ENCODE measurements at places on chromosomes 4 and X.

GRCh38 chr4:26176598-26177149 is 144.1 kb upstream of the RBPJ start:
- DNase-seq: no peak

DNA sequence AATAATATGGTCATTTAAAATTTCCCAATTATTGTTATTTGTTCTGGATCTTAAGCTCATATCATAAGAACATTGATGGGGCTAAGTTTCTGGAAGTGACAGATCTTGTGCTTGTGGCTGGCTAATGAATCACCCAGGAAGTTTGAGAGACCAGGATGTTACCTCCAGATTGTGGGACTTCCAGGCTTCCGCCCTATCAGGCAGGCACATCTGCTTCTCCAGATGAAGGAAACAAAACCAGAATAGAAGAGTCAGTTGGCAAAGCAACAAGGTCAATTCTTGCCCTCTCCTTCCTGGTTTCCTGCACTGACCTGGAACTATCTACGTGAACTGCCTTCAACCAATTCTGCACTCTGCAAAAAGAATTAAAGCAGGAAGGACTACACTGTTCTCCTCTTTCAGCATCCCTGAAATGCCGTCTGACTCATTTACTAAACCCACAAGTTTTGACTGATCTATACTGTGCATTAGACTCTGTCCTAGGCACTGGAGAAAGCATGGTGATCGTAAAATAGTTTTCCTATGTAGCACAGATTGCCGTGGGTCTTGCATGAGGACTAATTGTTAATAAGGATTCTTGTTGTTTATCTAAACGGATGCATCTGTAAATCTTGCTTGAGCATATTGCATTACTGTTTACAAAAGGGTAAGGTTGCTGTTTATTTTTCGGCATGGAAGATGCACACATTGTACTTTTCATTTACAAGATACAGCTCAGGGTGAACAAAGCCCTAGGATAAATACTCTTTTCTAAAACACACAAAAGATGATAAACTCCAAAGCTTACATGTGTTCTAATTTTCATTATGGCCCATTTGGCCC is 74.6 kb downstream of the AMELX start:
- no peak for DNase-seq

GRCh38 chrX:147637190-147637589 is 274.5 kb upstream of the FMR1 start:
- no peak for DNase-seq

DNA sequence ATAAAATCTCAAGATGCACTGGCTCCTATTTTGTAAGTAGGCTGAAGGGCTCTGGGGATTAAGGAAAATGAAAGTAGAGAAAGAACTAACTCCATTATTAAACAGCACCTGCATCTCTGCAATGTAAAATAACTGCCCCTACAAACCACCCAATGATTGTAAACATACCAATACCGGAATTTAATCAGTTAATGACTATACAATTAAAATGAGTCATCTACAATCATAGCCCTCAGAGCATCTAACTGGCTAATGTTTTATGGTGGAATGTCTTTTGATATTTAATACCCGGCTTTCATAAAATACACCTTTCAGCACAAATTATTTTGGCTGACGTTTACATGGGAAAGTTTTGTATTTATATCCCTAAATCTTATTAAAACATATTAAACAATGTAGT is 142.3 kb downstream of the PAPSS1 start:
- DNase-seq: no peak

- DNase-seq: no peak
These were observed 39.4 kb downstream of the LDB2 start for GRCh38 chr4:16859031-16859430.

DNA sequence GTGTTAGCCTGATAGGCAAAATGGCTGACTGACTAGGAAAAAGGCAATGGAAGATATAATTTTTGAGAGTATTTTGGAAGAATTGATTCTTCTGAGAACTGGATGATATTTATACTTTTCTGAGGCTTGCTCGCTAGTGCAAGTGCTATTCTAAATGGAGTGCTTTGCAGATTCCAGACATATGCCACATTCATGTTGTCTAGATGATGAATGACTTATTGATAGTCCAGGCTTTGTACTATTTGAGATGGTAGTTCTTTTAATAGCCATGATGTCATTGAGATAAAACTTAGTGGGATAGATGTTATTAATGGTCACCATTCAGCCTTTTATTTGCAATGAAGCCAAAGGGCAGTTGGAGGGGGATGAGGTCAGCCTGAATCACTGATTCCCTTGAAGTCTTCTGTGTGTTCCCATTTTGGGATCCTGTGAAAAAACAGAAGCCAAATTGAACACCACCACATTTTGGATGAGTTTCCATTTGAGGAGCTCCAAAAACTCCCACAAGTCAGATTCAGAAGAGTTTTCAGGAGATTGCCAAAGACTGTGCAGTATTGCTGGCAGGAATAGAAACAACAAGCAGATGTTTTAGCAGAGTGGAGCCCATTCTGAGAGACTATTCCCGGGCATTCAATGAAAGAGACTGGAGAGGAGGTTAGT is 184.1 kb downstream of the IL1RAPL2 start:
- DNase-seq: no peak

DNA sequence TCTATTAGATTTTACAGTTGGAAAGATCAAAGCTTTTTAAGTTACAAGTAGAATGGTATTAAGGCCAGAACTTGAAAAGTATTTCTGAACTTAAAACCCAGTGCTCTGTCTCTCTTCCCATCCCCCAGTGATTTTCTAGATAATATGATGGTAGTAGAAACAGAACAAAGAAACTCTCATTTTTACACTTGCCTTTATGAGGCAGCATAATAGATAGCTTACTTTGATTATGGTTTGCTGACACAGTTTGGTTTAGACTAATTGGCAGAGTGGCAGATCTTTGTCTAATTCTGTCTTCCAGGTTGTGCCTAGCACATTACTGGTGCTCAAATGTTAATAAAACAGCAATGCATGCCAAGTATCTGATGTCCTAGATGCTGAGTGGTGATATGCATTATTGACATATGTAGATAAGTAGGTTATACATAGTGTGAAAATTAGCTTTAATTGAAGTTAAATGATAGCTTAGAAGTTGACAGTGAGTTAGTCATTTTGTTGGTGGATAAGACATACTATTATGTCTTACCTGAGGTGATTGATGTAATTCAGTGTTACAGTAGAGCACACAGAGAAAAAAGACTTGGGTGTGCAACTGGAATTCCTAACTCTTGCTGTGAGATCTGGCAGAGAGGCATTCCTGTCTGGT is 4.3 kb upstream of the RAPGEF2 start:
- no peak for DNase-seq

GRCh38 chr4:150624055-150624454 is 42.1 kb downstream of the MAB21L2 start:
- no peak for DNase-seq

DNA sequence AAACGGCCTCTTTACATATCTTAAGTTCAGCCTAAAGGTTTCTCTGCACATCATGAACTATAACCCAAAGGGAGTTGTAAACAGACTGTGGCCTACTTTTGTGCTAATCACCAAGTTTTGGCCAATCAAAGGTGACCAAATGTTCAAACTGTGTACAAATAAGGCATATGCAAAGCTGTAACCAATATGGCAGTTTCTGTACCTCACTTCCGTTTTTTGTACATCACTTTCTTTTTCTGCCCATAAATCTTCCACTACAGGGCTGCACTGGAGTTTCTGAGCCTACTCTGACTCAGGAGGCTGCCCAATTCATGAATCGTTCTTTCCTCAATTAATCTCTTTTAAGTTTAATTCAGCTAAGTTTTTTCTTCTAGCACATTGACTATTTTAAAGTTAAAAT is 318.7 kb downstream of the SLC7A11 start:
- DNase-seq: no peak

DNA sequence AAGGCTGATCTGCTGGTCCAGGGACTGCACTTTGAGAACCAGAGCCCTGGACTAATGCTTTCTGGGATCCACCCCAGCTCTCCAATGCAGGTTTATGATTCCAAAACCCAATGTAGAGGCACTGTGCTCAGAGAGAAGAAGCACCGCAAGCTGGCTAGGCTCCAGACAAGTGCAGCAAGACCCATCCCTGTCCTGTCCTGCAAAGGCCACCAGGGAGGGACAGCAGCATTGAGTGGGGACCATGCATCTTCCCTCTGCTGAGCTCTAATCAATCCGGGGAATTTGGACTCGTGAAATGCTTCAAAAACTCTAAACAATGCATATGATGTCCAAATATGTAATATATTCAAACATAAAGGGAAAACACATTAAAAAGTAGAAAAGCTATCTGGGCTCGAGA is 10.8 kb upstream of the NSG1 start:
- DNase-seq: no peak

DNA sequence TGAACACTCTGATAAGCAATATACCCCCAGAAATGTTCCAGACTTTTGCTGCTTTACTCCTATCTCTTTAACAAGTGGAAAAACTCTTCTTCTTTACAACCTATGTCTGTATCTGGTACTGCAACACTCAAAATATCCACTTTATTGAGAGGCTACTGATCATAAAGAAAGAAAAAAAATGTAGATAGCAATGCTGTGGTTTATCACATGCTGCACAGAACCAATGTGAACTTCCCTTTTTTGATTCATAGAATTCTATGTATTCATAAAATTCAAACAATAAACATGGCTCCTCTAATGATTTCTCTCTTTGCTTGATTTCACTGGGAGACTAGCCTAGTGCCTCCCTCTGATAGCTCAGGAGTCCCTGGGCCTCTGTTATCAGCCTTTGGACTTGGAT is 223.5 kb downstream of the ZNF674 start:
- no peak for DNase-seq

- DNase-seq: no peak
These were observed 25.1 kb upstream of the PRDM8 start for GRCh38 chr4:80172203-80172602.

DNA sequence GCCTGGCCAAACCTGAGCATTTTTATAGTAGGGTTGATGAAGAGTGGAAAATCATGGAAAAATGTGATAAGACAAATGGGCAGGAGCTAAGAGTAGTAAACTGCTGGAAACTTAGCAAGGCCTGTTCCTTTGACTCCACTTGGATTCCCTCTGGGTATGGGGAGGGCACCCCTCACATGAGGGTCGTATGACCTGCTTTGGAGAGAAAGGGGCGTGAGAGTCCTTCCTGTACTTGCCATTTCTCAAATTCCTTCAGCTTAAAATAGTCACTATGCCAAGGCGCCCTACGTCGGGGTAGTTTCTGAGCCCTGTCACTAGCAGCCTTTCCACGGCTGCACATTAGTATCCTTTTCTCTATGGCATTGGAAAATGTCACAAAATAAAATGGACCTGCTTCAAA is 49.1 kb downstream of the GPRIN3 start:
- DNase-seq: no peak

GRCh38 chrX:21586001-21586400 is 72.1 kb downstream of the KLHL34 start:
- no peak for DNase-seq

DNA sequence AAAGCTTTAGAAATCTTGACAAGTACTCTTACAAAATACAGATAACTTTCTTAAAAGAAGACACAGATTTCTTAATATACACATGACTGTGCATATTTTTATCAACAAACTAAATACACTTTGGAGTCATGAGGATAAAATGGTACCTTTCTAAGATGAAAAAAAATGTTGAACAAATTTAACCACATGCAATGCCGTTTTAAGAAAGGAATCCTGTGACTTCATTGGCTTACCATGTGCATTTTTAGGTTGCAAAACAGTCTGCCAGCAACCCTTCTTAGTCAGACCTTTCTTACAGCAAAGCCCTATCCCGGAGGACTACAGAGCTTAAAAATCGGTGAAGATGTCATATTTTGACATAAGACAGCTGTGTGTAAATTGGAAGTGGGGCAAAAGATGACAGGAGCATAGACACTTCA is 51.7 kb downstream of the GASK1B start:
- DNase-seq: no peak

- DNase-seq: no peak
These were observed 522.5 kb downstream of the SMARCA1 start for GRCh38 chrX:129000797-129001196.

DNA sequence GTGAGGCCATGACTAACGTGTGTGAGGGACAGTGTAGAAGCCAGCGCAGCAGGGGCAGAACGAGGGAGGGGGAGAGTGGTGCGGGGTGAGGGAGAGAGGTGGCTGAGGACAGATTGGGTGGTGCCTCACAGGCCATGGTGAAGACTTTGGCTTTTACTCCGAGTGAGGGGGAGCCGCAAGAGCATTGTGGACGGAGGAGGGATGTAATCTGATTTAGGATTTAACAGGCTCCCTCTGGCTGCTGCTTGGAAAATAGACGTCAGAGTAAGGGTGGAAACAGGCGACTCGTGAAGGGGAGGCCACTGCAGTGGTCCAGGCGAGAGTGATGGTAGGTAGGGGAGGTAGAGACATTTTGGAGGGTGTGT is 13.0 kb downstream of the PPP1R3F start:
- DNase-seq: no peak

DNA sequence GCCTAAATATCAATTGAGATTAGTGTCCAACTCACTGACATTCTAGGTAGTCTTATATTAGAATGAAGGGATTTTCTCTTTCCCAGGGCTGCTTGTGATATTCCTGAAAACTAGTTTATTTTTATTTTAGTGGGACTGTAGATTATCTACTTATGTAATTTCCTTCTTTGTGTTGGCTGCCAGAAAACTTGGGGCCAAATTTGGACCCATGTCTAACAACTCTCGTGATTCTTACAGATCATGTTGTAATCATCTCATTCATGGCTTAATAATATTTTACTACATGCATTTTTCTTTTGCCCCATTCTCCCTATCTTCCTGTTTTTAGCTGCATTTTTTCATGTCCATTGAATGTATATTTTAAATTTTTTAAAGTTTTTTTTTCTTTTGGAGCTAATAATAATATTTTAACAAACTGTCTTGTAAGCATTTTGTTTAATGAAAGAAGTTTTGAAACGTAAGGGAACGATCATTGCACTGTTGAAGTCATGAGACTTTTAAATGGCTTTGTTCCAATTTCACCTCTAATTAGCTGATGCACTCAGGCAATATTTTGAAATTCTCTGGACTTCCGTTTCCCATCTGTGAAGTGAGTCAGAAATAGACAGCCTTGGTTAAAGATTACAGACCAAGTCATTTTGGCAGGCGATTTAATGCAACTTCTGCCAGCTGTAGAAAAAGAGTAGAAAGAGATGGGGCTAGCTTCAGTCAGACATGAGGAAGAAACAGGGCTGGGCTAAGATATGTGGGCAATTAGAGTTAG is 14.3 kb upstream of the TDO2 start:
- no peak for DNase-seq

- no peak for DNase-seq
These were observed 171.4 kb downstream of the FRMPD4 start for GRCh38 chrX:12309744-12310076.

DNA sequence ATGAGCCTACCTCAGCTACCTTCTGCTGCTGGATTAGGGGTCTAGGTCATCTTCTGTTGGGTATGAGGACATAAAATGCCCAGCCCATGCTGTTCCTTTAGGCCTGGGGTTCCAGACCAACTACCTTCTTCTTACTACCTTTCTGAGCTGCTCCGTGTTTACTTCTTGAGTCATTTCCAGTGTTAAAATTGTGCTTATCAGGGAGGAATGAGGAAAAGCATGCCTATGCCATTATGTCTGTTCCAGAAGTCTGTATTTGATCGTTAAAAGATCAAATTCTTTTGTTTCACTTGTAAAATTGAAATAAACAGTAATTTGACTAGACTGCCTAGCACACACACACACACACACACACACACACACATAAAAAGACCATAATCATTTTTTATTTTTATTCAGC is 1912.7 kb upstream of the TENM3 start:
- DNase-seq: no peak

GRCh38 chr4:174423257-174423944 is 98.9 kb downstream of the HPGD start:
- DNase-seq: no peak

Data from GM13976 (cell line).